NCI-H1105 treated with DMSO at 0.1 percent for 48 hours (cell line): ENCODE measurements at places on chromosomes 2 and 18.

DNA sequence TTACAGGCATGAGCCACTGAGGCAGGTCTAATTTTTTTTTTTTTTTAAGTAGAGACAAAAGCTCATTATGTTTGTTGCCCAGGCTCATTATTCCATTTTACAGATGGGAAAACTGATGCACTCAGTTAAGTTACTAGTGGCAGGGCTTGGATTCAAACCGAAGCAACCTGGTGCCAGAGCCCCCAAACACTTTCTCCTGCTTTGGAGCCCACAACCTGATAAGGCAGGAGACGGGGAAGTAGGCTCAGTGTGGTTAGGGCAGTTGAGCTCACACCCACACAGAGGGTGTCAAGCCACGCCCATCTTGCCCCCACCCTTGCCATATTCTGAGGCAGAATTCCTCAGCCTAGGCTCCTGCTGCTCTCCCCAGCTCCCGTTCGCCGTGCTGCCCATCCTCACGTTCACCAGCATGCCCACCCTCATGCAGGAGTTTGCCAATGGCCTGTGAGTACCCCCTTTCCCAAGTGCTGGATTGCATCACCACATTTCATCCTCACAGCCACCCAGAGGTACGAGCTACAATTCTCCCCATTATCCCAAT lies 5.8 kb upstream of the CTDSP1 start:
- no peak for DNase-seq

DNA sequence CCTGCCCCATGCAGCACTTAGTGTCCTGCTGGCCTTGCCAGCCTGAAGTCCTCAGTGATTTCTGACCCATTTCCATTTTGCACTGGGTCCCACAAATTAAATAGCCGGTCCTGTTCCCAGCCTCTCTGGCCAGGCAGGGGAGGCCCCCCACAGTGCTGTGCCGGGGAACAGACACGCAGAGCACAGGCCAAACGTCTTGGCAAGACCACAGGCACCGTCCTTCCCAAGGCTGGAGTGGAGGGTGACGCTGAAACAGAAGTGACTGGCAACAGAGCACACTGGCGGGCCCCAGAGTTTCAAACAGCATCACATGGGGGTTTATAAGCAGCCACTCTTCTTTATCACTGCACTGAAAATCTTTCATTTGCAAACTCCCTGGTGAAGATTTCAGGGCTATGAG lies 52.2 kb downstream of the EDAR start:
- DNase-seq, result no peak

GRCh38 chr18:41938445-41938844 lies 16.6 kb upstream of the PIK3C3 start:
- no peak for DNase-seq

GRCh38 chr2:189002079-189002478 lies 27.9 kb downstream of the COL3A1 start:
- DNase-seq, result no peak

GRCh38 chr18:26133652-26134051 lies at the start of gene PSMA8:
Gene PSMA8, plus strand, starts transcription at chr18:26133869. Its CDS starts 97 bp downstream, at chr18:26133966.
- DNase-seq, result no peak

GRCh38 chr2:63555931-63556330 lies 32.3 kb downstream of the WDPCP start:
- DNase-seq, result no peak

DNA sequence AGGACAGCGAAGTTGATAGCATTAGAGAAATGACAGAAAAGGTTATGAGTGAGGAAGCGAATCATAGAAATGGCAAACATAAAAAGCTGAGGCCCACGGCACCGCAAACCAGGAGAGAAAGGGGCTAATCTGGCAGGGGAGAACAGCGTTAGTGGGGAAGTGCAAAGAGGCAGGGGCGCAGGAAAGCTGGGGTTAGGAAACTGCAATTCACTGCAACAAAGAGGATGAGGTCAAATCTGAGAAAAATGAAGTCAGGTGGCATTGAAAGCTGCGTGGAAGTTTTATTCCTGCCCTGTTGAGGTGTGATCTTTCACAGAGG lies 653 bp upstream of the ABI2 start:
- DNase-seq, result no peak

- no peak for DNase-seq
Measured at GRCh38 chr2:174575124-174575776, 22.4 kb downstream of the WIPF1 start.
